T-cell (primary cell): ENCODE measurements at places on chromosomes 3 and 15.

DNA sequence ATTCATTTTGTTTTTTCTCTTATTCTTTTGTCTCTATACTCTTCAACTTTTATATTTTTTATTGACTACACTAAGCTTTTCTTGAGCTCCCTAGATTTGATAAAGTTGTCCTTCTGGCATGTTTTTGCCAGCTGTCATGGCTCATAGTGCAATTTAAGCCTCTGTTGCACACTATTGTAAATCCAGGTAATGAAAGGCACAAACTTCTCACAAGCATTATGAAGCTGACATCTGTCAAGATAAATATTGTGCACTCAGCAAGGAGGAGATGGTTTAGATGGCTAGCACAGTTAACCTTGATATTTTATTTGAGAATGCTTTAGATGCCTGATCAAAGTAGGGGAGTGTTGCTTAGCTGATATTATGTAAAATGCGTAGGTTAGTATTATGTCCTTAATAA is 1280.9 kb downstream of the NSUN3 start:
- no peak for DNase-seq

GRCh38 chr3:10570196-10570946 is 65.0 kb upstream of the ATP2B2 start:
- DNase-seq: no peak

DNA sequence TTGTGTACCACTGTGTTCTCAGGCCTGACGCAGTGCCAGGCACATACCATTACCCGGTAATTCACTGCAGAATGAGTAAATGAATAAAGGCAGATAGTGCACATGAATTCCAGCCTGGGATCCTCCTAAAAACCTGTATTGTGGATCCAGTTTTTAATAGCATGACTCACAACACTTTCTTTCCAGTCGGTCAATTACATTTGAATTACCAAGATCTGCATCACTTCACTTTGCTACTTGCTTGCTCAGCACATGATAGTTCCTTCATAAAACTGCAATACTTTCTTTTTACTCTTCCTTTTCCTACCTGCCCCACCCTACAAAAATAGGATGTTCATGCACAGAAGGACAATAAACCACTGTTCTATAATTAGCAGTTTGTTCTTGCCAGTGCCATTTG is 553.8 kb downstream of the MAGI1 start:
- DNase-seq: no peak

GRCh38 chr3:148366743-148367410 is 330.8 kb upstream of the AGTR1 start:
- no peak for DNase-seq

DNA sequence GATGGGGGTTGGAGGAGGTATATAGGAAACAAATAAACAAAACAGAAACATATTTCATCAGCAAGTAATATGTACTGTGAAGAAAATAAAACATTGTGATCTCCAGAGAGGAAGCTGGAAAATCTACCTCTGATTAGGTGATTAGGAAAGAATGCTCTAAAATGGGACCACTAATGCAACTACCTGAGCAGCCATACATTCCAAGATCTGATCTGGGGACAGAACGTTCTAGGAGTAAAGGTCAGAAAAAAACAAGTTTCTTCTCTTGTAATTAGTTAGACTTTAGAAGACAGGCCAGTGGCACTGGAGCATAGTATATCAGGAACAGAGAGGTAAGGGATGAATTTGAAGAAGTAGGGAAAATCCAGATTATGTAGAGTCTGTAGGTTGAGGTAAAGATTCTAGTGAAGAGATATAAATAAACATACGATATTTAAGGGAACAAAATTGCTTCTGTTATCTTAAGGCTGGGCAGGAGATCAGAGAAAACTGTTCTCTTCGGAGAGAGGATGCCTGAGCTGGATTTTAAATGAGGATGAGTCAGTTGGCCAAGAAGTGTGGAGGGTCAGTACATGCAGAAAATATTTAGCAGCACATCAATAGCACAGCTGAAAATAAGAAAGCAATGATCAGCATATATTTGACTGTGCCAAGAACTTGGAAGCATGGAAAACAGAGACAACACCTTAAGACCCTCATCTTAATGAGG is 429.5 kb downstream of the NLGN1 start:
- no peak for DNase-seq

GRCh38 chr3:116770815-116771450 is 61.4 kb downstream of the TUSC7 start:
- DNase-seq: no peak

DNA sequence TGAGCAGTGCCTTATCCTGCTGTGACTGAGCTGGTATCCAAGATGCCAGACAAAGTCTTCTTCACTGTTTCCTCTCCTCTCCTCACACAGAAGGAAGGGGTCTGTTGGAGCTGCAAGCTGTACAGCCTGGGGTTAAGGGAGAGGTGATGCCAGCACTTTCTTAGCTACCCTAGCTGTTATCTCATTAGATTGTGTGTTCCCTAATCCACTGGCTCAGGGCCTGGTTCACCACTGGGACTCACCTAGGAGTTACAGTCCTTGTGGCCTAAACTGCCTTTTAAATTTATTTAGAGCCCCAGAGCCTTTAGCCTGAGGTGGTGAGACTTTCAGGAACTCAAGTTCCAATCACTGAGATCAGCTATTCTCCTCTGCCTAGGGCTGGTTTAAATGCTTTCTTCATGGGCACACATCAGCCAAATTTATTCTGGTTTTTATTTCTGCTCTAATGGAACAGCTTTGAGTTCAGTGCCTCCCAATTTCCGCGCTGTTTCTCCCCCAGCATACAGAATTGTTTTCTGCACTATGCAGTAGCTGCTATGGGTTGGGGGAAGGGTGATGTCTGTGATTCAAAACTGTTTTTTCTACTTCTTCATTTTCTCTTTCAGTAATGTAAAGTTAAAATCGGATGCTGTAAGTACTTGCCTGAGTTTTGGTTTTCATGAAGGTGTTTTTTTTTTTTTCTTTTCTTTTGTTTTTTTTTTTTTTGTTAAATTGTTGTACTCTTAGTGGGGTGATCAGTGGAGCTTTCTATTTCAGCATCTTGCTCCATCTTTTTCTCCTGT is 198.8 kb downstream of the DOCK3 start:
- no peak for DNase-seq

DNA sequence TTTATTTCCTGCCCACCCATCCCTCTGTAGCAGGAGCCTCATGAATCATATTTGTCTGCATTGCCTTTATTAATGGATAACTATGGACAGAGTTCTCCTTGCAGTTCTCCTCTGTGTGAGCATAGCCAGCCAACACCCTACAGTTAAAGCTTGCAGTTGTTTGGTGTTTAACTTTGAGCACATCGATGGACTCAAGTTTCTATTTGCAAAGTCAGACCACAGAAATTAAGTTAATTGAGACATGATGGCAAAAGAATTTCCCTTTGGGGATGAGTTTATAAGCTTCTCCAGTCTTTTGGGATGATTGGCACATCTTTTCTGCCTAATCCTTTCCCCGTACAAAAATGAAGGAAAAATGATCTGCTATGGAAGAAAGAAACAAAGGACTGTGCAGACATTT is 398.9 kb upstream of the THBS1 start:
- DNase-seq: no peak

- no peak for DNase-seq
These were observed 15.4 kb downstream of the DPH3 start for GRCh38 chr3:16249336-16249735.

DNA sequence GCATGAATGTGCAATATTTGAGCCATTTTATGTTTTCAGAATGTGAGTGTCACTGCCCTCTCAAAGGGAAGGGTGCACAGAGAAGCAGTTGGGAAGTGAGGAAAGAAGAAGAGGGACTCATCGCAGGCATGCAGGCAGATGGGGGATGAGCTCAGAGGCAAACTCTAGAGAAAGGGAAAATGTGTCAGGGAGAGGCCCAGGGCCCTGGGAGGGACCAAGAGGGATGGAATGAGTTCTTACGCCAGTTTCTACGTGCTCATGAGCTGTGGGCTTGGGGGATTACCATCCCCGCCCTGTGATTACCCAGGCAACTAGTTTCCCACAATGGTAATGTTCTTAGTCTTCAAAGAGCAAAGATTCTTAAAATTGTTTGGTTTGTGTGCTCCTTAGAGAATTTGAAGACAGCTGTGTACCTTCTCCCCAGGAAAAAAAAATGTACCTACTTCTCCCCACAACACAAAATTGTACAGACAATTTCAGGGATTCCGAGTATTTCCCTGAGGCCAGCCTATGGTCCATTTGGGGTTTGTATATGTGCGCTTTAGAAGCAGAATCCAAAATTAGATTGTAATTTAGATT is 17.8 kb downstream of the GCSAM start:
- no peak for DNase-seq

DNA sequence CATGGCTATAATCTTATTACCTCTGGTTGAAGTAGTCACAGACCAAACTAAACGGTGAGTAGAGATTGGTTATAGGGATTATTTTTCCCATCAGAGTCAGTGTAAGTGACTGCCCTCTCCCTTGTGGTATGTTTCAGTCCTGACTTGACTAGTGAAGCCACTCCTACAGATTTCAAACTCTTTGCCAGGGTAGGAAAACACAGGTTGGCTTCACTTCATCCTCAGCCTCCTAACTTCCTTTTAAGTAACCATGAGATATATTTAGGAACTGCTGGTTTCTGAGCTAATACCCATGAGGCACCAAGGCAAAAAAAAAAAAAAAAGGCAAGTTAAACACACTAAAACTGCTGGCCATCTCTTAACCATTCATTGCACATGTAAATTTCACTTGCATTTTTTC is 349.2 kb upstream of the MCTP2 start:
- DNase-seq: no peak

DNA sequence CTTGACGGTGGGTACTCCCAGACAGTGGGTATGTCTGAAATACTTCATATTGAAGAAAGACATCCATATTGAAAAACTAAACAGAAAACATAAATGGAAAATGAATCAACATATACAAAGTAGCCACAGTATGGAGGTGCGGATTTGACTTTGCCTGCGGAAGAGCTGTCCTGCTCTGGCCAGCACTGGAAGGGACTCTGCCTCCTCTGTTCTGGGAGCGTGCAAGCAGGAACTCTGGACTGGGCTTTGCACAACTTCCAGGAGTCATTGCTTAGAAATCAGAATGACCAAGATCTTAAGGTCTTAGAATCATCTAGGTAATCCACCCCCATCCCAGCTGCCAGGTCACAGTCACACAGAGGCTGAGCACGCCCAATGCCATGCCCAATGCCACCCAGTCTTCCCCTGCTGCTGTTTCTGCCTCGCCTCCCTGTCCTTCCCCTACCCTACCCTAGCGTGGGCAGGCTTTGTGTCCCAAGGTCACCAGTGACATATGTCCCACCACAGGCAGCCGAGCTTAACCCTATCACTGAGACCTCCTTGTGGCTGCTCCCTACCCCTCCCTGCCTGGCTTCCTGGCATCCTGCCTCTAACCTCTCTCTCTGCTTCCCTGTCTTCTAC is 36.3 kb downstream of the CDC25A start:
- DNase-seq: no peak

DNA sequence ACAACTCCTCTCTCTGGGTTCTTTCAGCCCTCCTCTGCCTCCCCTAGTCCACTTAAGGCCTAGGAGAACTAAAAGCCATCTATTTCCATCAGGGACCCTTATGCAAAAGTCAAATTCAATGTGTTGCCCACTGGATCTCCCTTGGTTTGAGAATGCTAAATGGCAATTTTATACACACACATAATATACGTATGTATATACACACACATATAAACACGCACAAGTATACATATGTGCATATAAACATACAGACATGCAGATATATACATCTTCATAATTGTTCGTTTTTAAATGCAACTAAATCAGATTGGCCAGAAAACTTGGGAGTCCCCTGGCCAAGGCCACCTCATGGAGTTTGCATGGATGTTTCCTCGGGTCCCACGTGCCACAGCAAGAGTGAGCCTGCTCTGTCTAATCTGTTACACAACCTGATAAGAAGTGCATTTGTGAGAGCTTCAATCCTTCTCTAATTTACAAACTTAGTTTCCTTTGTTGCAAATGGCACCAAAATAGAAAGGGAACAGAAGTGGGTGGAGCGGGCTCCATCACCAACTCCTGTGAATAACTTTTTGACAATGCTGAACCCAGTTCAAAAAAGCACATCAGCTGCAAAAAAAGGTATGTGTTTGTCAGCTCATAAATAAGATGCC is 84.2 kb downstream of the FOXP1 start:
- no peak for DNase-seq

DNA sequence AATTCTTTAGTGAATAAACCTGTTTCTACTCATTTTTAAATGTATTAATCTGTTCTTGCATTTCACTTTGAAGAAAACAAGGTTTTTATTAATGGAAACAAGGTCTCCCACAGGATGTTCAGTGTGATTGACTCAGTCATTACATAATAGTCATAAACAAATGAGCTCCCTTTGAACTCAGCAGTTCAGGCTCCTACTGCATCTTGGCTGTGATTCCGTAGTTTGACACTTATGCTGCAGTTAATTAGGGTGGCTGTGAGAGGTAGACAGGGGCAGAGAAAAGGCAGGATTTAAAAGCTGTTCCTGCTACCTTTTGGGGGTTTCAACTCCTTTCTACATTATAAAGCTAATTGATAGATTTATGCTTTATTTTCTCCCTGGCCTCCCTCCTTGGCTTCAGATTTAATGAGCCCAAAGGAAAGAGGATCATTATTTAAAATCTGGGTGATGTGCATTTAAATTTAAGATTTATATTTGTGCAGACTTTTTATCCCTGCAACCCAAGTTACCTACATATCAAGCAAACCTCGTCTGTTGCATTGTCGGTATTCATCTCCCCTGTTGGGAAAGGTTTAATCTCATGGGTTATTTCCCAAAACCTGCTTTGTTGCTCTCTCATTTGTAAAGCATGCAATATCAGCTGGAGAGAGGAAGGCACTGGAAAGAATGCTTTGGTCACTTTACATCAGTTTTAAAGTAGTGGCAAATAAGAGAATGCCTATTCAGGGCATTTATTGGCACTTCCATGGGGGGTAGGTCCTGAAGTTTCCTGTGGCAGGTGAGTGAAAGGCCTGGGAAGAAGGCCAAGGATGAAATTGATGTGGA is 345.0 kb upstream of the NR2E3 start:
- DNase-seq: no peak

DNA sequence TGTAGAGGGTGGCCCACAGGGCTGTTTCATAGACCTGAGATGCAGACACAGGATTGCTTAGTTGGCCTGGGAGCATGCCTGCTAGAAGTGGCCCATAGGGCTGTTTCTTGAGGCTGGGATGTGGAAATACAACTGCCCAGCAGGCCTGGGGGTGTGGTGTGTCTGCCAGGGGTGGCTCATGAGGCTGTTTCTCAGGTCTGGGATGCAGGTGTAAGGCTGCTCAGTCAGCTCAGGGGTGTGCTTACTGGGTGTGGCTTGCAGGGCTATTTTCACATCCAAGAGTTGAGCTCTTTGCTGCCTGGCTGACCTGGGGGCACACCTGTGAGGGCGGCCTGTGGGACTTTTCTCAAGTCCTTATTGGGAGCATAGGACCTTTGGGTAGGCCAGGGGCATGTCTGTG is 131.3 kb downstream of the DOCK3 start:
- no peak for DNase-seq

GRCh38 chr15:71231758-71232157 is 116.5 kb downstream of the THSD4 start:
- no peak for DNase-seq
